Stimulated activated CD4-positive, alpha-beta T cell treated with anti-CD3 and anti-CD28 coated beads, Interleukin-15, amount 100 ng/mL, for 24 hours (primary cell): ENCODE measurements at places on chromosomes 12 and 14.

GRCh38 chr12:88805692-88806091, 225.4 kb upstream of the KITLG start:
- no peak for DNase-seq

- DNase-seq, result no peak
Measured at GRCh38 chr14:20372796-20373195, 29.4 kb downstream of the PARP2 start.

- DNase-seq, result no peak
Measured at GRCh38 chr14:67016856-67017255, 172.4 kb upstream of the GARIN2 start.

DNA sequence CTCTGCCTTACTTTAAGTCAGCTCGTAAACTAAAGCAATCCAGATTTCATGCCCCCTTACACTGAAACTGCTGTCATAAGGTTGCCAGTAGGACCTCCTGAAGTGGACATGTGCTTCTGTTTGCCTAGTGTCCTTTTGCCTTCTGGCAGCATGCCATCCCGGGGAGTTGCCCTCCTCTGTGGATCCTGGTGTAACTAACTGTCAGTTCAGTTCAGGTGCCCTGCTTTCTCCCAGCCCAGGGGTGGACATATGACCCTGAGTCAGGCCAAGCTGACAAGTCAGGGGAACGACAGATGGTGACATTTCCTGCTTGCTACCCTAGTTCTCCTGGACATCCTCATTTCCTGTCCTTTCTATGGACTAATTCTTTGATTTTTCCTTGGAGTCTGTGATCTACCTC, 25.6 kb downstream of the AKAP6 start:
- DNase-seq, result no peak

DNA sequence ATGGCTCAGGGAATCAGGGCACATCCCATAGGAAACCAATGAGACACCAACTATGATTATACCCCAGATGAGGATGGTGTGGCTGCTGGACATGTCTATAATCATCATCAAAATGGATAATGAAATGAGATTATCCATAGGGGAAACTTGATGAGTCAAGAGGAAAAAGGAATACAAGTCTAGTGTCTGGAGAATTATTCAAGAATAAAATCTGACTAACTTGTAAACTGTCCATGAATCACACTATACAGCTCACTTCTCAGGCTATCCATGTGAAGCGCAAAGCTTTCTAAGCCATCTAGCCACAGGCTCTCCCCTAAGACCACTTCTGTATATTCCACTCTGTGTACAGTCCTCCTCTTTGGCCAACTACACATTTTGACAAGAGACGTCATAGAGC, 52.5 kb downstream of the DUSP16 start:
- no peak for DNase-seq

DNA sequence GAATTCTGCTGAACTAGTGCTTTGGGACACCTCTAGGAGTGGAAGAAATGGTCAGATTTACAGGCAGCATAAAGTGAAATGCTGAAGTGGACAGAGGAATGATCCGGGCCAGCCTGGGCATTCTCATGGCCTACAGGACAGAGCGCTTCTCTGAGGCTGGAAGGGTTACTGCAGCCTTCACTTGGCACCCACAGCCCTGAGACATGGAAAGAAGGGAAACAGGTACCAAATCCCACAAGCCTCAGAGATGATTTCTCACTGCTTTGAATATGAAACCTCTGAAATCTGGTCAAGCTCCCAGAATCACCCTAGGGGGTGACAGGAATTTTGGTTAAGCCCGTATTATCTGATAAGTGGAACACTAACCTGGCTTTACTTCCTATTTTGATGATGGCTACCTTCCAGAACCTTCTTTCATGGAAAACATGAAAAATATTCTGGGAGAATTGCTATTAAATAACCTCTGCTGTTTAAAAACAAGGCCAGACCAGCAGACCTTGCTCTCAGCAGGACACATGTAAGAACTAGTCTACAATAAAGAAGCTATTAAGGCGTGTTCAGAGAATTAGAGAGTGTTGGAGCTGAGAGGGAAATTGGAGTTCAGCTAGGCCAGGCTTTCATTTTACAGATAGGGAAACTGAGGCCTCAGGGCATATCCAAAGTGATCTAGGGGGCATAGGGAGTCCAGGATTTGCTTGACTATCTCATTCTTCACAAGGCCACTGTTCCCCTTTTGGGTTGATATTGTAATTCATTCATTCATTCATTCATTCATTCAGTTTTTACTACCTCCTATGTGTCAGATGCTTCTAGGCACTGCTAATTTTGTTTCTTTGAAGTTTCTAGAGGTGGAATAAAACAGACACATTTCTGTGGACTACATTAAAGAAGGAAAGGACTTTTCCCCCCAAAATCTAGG, 281.5 kb downstream of the ZFP36L1 start:
- no peak for DNase-seq

GRCh38 chr12:18153826-18154225, 63.8 kb upstream of the RERGL start:
- no peak for DNase-seq

DNA sequence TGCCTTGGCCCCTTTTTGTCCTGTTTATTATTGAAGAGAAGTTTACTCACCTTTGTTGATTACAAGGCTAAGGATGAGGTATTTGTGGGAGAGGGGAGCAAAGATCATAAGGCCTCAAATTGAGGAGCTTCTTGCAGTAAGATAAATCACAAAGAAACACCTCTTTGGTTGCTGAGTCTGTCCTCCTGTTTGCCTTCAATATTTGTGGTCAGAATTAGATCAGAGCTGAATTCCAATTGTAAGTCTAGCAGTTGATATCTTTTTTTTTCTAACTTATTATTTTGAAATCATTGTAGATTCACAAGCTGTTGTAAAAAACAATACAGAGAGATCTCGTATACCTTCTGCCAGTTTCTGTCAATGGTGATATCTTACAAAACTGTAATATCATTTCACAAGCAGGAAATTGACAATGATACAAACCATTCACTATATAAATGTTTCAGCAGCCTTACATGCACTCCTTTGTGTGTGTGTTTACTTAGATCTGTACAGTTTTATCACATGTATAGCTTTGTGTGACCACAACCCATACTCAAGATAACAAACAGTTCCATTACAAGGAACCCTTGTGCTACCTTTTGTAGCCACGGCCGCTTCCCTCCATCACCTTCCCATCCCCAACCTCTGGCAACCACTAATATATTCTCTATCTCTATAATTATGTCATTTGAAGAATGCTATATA, 97.4 kb downstream of the KICS2 start:
- DNase-seq, result no peak

- DNase-seq, result peak; percentile 62
Measured at GRCh38 chr14:80959496-80959895, 4.1 kb downstream of the TSHR start.

DNA sequence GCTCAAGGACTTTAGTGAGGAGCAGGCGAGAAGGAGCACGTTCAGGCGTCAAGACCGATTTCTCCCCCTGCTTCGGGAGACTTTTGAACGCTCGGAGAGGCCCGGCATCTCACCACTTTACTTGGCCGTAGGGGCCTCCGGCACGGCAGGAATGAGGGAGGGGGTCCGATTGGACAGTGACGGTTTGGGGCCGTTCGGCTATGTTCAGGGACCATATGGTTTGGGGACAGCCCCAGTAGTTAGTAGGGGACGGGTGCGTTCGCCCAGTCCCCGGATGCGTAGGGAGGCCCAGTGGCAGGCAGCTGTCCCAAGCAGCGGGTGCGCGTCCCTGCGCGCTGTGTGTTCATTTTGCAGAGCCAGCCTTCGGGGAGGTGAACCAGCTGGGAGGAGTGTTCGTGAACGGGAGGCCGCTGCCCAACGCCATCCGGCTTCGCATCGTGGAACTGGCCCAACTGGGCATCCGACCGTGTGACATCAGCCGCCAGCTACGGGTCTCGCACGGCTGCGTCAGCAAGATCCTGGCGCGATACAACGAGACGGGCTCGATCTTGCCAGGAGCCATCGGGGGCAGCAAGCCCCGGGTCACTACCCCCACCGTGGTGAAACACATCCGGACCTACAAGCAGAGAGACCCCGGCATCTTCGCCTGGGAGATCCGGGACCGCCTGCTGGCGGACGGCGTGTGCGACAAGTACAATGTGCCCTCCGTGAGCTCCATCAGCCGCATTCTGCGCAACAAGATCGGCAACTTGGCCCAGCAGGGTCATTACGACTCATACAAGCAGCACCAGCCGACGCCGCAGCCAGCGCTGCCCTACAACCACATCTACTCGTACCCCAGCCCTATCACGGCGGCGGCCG, 1.1 kb downstream of the PAX9 start:
- no peak for DNase-seq

DNA sequence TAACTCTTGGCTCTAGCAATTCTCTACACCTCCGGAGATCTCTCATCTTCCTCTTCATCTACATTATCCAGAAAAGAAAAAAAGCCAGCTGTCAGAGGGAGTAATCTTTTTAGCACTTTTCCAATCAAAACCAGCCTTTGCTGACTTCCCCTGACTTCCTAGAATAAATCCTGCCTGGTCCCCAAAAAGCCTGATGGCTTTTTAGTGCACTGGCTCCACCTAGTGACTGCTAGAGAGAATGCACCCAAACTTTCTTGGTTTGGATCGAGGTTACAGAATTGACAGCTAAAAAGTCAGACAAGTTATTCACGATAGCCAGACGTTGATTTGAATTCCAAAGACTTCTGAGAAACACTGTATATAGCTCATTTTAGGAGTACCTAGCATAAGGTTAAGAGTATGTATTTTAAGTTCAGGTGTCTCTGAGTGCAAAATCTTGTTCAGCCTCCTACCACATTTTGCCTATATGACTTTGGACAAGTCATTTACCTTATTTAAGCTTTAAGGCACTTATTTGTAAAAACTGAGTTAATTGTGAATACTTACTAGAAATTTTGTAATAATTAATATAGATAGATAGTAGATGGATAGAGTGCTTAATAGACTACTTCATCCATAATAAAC, 185.7 kb upstream of the GRIN2B start:
- DNase-seq, result peak; percentile 47
